ENCODE measurements at places on chromosomes 4 and X. TPM values are rescaled to one million over a fixed set of nuclear protein-coding genes. Genes with fewer than 3 reads are reported as not detected.

Gene DMD
- total RNA-seq, result 189 TPM

DNA sequence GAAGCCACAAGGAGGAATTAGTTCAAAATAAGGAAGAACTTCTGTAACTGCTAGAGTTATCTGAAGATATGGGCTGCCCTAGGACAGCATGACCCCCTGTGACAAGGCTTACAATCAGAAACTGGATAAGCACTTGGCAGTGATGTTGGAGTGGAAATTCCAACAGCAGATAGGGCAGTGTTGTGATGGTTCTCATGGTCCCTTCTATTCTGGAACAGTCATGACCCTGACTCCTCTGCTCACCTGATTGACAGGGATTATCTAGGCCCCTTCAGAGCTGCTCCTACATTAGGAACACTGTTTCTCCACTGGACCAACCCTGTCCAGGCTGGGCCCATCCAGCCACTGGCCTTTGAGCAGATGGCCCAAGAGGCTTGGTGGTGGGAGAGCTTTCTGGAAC, 17.9 kb downstream of the NALF2 start:
- DNase-seq, result no peak
- no peak overlapping the region for H3K4me3 ChIP-seq

- H3K27me3 ChIP-seq, result no peaks in the 10 kb centered on the region
- peak overlapping the region; percentile 70 for H3K27ac ChIP-seq
- no peak overlapping the region for H3K4me3 ChIP-seq
- H3K4me1 ChIP-seq, result no peaks in the 10 kb centered on the region
- no peak for DNase-seq
Measured at GRCh38 chrX:10008483-10009056, 41.4 kb downstream of the CLDN34 start.

DNA sequence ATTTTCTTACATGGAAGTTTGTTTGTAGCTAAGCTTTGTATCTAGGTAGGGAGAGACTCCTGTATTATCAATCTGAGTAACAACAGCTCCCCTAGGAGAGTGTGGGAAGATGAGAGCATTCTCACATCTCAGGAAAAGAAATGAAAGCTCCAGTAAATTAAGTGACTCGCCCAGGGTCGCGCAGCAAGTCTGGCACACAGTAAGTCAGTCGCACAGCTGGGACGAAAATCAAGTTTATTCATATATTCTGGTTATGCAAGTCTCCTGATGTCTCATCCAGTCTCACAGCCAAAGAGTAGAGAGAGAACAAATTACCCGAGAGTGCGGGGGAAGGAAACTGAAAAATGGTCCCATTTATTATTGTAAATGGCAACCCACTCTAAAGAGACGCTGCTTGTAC, 216.1 kb downstream of the STK32B start:
- H3K4me1 ChIP-seq, result no peaks in the 10 kb centered on the region
- DNase-seq, result no peak
- no peaks in the 10 kb centered on the region for H3K36me3 ChIP-seq
- H3K27me3 ChIP-seq, result no peaks in the 10 kb centered on the region

Gene GSX2
- total RNA-seq, result not detected

DNA sequence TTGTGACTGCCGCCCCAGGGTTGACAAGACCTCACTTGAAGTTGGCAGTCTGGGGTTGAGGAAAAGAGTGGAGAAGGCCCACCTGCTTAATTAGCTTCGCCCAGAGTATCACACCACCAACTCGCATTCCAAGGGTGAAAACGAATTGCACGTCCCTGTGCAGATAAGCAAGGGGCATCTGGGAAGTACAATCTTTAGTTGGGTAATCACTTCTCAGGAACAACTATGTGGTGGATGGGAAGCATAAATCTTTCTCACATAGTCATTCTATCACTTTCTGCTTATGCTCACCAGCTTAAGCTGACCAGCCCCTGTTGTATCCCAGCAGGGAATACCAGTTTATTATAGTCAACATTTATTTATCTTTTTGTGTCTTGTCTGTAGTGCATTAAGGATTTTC, 14.3 kb downstream of the SPCS3 start:
- H3K4me3 ChIP-seq, result no peak overlapping the region
- peaks cover 26% of the 10 kb centered on the region for H3K36me3 ChIP-seq
- H3K27ac ChIP-seq, result no peak overlapping the region

Measured in sigmoid colon (tissue), 7 donors.